Motor neuron (in vitro differentiated cells): ENCODE measurements at places on chromosomes 5 and 9.

GRCh38 chr5:139137697-139138096 is 60.5 kb downstream of the SIL1 start:
- ATAC-seq: peak; percentile 36

- peak; percentile 88 for ATAC-seq
These were observed 16.1 kb downstream of the OLFML2A start for GRCh38 chr9:124793015-124793541.

DNA sequence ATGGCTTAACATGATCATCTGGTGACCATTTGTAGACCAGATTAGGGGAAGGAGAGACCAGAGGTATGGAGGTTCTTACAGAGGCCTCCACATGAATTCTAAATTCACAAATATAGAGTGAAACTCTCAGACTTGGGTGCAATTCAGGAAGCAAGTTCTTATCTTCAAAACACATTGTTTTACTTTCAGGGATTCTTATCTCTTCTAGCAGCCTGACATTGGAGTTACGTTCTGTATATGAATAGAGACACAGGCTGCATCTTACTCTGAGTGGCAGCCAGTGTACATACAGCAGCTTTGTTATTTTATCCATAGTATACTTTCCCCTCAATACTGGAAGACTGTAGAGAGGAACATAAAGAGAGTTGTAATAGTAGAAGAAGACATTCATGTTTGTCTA is 1331.7 kb upstream of the WWC1 start:
- no peak for ATAC-seq

GRCh38 chr9:92534674-92535073 is 1.1 kb downstream of the ECM2 start:
- no peak for ATAC-seq

DNA sequence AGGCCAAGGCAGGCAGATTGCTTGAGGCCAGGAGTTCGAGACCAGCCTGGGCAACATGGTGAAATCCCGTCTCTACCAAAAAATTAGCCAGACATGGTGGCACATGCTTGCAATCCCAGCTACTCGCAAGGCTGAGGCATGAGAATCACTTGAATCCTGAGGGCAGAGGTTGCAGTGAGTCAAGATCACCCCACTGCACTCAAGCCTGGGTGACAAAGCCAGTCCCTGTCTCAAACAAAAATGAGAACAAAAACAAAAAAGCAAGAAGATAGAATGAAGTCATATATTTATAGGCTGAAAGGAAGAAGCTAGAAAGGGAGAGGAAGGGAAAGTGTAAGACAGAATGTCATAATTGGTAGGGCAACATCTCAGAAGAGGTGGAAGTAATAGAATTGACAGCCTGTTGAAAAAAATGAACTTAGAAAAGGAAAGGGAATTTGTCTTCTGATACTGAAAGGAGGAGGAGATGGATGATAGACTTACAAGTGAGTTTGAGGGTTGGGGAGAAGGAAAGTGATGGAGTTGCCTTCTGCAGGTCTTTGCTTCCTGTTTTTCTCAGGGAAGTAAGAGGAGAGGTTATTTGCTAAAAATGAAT is 32.2 kb downstream of the CARD6 start:
- no peak for ATAC-seq

GRCh38 chr9:83538890-83539238 is 663 bp upstream of the FRMD3 start:
- ATAC-seq: no peak
